ENCODE measurements at places on chromosomes 2 and 18.

- no peak for DNase-seq
Observed at GRCh38 chr2:19898592-19899329, 3.0 kb downstream of the TTC32 start.

DNA sequence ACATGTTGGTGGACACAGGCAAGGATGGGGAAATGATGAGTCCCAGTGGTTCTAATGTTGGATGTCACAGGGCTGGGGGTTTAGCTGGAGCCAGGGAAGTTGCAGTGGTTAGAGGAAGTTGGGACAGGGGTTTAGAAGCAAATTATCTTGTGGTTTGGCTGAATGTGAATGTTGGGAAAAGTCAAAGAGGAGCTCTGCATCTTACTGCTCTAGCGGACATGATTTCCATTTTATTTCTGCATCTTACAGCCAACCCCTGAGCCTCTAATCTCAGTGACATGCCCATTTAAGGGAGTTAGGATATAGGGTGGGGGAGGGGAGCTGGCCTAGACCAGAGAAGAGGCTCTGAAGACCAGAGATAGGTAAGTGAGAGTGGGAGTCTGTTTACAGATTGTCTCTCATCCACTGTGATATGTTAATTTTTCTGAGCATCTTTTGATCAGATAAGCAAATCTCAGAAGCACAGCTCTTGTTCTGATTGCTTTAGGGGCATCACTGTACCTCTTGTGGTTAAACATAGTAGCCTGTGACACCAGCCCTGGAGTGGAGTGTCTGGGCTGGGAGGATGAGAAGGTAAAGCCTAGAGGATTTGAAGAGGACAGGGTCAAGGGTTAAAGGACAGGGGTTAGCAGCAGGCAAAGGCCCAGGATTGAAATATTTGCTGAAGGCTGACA is 43.6 kb downstream of the SETBP1 start:
- DNase-seq: no peak

DNA sequence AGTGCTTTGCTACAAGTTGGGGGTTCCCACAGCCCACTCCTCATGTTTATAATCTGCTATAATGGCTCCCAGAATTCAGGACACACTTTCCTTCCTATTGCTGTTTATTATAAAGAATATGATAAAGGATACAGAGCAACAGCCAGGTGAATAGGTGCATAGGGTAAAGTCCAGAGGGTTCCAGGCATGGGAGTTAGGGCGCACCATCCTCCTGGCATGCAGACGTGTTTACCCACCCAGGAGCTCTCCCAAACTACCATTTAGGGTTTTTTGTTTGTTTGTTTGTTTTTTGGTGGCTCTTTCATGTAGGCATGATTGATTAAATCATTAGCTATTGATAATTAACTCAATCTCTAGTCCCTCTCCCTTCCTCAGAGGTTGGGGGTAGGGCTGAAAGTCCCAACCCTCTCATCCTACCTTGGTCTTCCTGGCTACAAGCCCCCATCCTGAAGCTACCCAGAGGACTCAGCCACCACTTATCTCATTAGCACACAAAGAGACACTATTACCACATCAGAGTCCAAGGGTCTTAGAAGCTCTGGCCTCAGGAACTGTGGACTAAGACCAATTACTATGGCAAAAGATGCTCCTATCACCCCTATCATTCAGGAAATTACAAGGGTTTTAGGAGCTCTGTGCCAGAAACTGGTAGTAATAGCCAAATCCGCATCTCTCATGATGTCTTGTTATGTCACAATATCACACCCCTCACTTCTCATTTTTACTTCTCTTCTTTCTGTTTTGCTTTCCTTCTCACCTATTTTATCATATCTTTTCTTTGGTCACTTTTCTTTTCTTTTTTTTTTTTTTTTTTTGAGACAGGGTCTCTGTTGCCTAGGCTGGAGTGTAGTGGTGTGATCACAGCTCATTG is 154.9 kb upstream of the TTC39C start:
- DNase-seq: no peak

DNA sequence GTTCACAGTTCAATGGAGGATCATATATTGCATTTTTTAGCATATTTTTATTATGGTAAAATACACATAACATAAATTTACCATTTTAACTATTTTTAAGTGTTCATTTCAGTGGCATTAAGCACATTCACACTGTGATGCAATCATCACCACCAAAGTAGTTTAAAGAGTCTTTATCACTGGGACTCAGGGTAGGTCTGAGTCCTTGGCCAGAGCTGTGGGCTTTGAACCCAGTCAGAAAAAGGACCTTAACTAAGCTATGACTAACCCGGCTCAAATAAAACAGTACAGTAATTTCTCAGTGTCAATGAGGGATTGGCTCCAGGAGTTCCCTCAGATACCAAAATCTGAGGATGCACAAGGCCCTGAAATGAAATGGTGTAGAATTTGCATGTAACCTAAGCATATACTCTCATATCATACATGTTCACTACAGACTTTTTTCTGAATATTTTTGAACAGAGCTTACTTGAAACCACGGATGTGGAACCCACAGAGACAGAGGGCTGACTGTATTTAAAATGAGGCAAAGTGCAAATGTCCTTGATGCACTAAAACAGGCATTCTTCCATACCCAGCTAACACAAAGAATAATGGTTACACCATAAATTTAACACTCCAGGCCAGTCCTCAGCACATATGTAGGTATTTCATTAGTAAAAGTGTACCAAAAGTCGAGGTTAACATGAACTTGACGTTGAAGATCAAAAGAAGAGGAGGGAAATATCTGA is 246.2 kb downstream of the LNPK start:
- no peak for DNase-seq

DNA sequence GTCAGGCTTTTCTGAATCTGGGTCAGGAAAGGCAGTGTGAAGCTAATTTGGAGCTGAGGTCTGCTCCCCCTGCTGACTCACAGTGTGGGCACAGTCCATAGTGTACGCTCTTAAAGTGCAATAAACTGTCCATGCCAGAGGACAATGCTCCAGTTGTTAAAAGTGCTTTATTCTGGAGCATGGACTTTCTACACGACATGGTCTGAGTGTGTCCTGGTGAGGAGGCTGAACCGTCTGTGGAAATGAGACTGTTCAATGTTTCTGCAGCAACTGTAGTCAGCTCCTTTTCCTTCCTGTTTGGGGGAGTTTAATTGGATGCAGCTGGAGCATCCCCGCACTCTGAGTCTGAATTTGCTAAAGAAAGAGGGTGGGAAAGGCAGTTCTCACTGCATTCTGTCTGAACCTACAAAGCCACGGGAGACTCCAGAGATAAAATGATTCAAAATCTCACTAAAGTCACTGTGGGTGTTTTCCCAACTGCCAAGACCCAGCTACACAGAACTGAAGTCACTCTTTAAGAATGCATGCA is 110.2 kb upstream of the TRIB2 start:
- DNase-seq: no peak

- no peak for DNase-seq
Observed at GRCh38 chr2:111627256-111627655, 256.7 kb downstream of the ANAPC1 start.

GRCh38 chr18:32289483-32290075 is 99.7 kb downstream of the MEP1B start:
- DNase-seq: peak; percentile 40

DNA sequence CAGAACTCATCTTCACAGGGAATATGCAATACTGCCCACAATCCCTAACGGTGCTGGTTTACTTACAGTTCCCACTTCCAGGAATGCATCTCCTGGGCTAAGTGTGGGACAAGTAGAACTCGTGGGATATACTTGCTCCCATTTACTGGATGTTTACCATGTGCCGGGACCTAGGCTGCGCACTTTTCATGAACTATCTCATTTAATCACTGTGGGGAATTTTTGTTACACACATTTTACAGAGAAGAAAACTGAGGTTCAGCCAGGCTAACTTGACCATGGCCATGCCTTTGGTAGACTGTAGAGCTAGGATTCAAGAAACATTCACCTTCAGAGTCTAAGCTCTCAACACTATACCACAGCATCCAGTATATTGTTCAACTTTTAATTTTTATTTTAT is 24.4 kb upstream of the MBOAT2 start:
- no peak for DNase-seq

DNA sequence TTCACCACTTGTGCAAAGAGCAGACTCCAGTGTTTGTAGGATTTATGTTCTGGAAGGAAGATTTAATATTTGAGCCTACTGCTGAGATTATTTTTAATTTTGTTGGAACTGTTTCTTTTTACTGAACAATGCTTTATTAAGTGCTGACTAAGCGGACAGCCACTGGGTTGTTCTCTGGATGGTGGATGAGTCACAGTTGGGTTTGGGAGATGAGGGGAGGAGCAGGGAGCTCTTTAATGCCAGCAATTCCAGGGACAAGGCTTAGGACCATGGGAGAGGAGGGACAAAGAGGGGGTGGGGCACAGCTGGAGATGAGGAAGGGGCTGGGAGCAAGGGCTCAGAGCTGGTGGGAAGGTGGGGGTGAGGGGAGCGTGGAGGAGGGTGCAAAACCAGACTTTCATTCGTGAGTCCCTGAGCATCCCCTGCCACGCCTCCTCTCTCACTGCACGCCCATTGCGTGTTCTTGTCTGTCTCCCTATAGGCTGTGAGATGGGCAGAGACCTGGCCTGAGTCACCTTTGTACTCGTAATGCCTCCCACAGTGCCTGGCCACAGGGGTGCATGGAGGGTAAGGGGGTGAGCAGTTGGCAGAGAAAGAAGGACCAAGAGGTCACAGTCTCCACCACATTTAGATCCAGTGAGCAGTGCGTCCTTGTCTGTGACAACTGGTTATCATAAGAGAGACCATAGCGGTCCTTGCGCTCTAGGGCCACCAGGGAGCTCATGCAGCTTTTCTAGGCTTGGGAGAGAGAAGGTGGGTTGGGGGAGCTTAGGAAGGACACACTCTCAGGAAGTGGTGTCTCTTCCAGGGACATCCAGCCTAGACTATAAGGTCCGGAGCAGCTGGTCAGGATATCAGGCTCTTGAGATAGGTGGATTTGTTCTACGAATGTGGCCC is 18.4 kb downstream of the SLC4A3 start:
- DNase-seq: peak; percentile 66

All from GM04504 (cell line).